Activated CD4-positive, alpha-beta T cell treated with anti-CD3 and anti-CD28 coated beads, Interleukin-2, amount 50 U/mL, for 48 hours (primary cell): ENCODE measurements at places on chromosomes 16 and 17.

DNA sequence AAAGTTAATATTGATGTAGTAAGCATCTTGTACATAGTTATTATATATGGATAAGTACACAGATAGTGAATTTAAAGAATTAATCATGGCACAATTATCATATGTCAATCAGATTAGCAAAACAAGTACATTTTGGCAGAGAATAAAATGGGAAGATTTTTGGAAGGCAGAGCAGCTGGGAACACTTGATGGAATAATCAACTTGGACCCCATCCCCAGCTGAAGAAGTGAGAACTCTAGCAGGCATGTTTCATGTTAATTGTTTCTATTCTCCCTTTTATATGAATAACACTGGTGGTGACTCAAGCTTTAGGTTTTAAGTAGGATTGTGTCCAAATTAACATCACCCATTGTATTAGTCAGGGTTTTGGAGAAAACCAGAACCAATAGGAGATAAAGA, 198.7 kb downstream of the KCNJ2 start:
- DNase-seq, result no peak

DNA sequence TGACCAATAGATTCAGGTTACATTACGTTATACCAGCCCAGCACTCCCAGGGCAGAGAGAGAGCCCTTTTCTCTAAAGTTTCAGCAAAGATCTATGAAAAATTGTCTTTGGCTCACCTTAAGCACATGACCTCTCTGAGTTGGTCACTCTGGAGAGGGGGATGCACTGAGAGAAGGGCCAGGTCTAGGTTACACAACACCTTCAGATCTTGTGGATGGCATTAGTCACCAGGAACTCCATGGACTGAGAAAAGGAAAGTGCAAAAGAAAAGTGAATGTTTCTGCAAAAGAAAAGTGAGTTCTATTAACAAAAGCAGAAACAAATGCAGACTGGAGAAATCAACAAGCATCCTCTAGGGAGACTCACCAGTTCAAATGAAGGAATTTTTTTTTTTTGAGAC, 253.3 kb upstream of the SALL1 start:
- DNase-seq, result no peak

- DNase-seq, result peak; percentile 53
These were observed 56.3 kb downstream of the XYLT1 start for GRCh38 chr16:17414421-17414820.

GRCh38 chr17:8051831-8052230, 13.0 kb downstream of the ALOX15B start:
- no peak for DNase-seq

DNA sequence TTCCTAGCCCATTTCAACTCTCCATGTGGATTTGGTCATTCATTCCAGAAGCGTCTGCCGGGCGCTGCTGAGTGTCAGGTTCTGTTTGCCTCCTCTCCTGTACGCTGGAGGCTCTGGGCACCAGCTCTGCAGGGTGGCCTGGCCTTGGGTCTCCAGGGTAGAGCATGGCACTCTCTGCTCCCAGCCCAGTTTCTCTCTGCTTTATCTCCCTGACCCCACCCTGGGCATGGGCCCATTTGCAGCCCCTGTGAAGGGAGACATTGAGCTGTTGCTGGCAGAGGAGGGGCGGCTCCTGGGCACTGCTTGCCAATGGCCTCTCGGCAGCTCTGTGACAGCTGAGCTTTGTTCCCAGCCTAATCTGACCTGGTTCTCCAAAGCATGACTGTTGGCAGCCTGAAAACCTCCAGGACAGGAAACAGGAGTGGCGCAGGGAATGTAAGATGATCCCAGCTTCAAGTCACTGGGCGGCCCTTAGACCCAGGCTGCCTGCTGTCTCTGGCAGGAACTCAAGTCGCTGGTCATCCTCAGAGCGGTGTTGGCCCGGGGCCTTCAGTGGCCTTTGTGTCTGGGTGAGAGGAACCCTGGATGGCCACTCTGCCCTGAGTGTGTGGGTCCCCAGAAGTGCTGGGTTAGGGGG, 146.8 kb downstream of the SEC14L1 start:
- DNase-seq, result no peak

GRCh38 chr16:4015275-4016004, 100.8 kb downstream of the ADCY9 start:
- no peak for DNase-seq

DNA sequence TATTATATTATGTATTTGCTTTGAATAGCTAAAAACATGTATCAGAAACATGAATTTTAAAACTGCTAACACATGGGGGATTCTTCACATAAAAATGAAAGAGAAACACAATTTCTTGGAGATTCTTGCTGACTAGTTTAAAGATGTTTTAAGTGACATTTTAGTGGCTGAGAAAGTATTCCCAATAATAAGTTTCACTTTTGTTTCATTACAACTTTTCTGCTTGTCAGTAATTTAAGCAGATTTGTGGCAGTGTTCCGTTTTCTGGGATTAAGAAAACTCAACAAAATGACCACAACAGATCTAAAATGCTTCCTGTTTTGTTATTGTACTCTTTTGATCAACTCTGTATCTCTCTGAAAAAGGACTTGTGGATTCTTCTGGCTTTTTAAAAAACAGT, 75.9 kb downstream of the NLK start:
- no peak for DNase-seq

DNA sequence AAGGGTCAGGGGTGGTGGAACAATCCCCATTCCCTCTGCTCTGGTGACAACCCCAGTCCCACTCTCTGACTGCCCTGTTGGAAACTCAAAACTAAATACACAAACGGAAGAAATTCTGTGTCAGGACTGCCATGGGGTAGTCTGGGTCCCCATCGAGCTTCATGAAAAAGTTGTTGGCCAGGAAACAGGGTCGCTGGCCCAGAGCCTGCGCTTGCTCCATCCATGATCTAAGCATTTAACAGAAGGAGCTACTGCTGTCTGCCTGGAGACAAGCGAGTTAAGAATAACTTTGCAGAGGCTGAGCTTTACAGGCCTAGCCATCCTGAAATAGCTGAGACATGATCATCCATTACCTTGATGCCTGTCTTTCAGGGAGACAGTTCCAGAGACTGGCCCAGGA, 32.4 kb upstream of the MYH10 start:
- no peak for DNase-seq

DNA sequence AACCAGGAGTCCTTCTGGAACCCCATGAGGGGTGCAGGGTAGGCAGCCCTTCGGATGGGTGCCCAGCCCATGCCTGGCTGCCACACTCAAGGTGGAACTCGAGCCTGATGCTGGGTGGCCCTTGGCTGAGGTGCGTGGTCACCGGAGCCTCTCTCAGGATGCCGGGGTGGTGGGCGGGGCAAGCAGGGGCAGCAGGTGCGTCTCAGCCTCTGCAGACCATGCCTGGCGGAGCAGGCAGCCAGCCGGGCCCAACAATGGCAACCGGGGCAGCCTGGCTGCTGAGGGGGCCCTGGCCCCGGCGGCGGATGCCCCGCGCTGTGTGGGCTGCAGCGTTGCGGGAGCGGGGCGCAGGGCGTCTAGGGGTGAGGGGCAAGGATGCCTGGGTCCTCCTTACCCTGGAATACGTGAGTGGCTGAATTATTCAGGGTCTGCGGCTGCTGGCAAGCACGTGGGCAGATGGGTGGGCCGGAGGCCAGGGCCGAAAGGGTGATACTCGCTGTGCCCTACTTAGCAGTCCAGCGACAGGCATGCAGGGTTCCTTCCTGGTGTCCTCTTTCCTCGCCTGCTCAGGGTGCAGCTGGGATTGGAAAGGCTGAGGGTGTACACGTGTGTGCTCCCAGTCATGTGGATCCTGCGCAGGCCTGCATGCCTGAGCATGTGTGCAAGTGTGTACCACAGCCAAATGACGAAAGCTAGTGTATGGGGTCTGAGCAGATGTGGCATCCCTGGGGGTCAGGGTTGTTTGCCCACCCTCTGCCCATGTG, 14.6 kb downstream of the MYO15A start:
- no peak for DNase-seq

DNA sequence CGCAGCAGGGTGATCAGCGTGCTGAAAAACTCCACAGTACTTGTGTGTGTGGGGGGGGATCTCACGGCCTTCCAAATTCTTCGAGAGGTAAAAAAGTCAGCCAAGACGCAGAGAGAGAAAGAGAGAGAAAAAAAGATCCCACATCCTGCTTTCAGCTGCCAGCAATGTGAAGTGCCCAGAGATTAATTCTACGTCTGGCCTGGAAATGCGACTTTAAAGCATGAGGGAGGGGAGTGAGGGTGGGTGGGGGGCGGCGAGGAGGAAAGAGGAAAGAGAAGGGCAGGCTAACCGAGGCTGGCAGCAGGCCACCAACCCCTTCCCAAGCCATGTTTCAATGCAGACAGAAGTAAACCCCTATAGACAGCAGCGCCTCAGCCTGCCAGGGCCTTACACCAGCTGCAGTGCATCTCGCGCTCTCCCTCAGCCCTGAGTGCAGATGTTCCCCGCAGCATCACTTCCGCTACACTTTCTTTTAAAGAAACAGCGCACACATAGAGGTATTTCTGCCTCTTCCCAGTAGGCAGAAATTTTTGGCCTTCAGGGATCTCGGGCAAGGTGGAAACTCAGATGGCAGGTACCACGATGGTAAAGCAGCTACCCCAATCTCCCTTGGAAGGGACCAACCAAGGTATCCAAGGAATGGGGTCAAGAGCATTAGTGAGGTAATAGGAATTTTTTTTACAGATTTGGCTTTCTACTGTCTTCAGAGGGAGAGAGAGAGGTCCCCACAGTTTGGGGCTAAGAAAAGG, 87.8 kb downstream of the SMG6 start:
- peak; percentile 73 for DNase-seq
